ENCODE measurements at places on chromosomes 11 and 22.

GRCh38 chr11:123544631-123545375, 109.6 kb downstream of the SCN3B start:
- no peak for DNase-seq

- no peak for DNase-seq
These were observed 50.2 kb upstream of the PLET1 start for GRCh38 chr11:112310848-112311247.

- DNase-seq: peak; percentile 71
These were observed 10.9 kb downstream of the RELA start for GRCh38 chr11:65651589-65652510.

DNA sequence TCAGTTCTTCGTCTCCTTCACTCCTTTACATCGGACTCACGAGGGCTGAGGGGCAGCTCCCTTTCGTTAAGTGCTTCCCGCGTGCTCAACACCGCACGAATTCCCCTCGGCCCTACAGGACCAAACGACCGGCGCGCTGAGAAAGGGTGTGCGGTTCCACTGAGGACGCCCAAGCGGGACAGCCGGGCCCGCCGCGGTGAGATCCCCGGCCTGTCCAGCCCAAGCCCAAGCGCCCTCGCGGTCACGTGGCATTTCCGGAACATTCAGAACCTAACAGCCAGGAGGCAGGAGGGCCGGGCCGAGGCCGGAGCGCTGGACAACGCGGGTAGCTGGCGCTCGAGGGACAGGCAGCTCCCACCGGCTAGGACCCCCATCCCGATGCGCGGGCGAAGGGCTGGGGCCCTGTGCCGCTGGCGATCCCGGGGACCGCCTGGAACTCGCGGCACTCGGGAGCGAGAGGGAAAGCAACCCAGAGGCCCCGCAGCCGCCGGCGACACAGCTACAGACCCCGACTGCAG, 737 bp upstream of the STIP1 start:
- no peak for DNase-seq

- peak; percentile 57 for DNase-seq
These were observed at the start of gene LRRC56 for GRCh38 chr11:536841-537621. LRRC56 (plus strand) TSS chr11:537527; CDS start chr11:540685, 3,158 bp downstream.

GRCh38 chr22:31561238-31561887, 65.0 kb downstream of the SFI1 start:
- DNase-seq: peak; percentile 37

DNA sequence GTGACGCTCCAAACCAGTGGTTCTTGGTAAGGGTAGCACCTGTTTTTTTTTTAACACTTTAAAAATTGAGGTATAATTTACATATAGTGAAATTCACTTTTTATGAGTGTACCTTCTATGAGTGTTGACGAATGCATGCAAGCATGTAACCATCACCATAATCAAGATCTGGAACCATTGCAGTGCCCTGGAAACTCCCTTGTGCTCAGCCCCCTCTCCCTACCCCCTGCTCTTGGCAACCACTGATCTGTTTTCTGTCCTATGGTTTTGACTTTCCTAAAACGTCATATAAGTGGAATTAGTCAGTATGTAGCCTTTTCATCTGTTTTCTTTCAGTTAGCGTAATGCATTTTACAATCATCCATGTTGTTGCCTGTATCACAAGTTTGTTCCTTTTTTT, 212.2 kb downstream of the GRIK4 start:
- DNase-seq: no peak

DNA sequence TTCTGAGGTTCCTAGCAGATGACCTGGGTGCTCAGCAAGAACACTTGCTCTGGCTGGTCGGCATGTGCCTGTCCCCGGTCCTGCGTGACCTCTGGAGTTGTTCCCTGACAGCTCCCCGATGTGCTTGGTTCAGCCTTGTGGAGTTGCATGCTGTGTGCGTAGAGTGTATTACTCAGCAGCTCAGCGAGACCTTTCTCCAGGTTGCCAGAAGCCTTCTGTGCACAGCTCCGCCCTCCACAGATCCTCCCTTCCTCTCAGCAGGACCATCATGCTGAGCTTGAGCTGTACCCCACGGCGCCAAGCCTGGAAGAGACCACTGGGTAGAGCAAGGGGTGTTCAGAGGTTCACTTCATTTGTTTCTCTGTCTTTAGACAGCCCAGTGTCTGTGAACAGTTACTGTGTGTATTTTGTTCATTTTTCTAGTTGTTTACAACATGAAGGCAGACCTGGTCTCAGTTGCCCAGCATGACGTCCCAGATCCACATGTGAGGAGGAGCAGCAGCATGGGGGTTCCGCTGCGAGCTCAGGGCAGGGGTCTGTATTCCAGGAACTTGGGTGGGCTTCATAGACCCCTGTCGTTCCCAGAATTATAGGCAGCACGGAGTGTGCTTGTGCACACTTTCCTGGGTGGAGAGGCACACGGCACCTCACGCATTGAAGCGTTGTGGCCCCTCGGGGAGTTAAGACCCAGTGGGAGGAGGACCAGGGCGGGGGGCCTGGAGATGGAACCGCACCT, 148.6 kb downstream of the IGLL1 start:
- no peak for DNase-seq

DNA sequence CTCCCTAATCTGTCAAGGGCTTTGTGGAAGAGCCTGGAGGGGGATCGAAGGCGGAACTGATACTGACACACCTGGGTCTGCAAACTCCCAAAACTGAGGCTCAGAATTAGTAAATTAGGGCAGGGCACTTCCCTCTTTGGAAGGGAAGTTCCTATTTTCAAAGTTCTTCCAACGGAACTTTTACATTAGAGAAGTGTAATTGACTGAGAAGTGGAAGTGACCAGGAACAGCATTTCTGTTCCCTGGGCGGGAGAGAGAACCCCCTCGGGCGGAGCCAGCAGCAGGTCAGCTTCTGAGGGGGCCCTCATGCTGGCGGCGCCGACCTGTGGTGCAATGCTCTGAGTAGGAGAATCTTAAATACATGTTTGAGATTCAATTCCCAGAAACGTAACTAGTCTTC, 1.1 kb upstream of the CBL start:
- no peak for DNase-seq

All from foreskin keratinocyte (primary cell).